ENCODE measurements at places on chromosomes 3 and 15.

DNA sequence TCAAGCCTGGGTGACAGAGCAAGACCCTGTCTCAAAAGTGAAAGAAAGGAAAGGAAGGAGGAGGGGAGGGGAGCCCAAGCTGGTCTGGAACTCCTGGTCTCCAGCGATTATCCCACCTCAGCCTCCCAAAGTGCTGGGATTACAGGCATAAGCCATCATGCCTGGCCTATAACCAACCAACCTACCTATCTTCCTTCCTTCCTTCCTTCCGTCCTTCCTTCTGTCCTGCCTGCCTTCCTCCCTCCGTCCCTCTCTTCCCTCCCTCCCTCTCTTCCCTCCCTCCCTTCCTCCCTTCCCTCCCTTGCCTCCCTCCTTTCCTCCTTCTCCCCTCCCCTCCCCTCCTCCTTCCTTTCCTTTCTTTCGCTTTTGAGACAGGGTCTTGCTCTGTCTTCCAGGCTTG lies 56.7 kb upstream of the HACD2 start:
- DNase-seq = no peak

DNA sequence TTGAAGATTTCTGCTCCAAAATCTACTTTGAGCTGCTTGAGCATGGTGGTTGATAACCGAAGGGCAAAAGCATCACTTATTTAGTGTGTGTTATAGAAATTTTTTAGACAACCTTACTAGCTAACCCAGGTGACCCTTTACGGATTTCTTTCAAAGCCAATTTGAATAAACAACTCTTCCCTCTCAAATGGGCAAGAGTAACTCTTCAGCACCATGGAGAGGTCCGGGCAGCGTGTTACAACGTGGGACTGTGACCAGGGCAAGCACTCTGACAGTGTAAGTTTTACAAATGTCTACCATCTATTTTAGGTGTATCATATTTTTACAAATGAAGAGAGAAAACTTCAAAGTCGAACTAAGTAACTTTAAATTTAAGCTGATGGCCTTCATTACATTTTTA lies 471.8 kb downstream of the MFSD1 start:
- DNase-seq = peak; percentile 43

- DNase-seq = no peak
Measured at GRCh38 chr3:10206166-10206511, 41.4 kb downstream of the IRAK2 start.

- no peak for DNase-seq
Measured at GRCh38 chr3:190562866-190563510, 49.1 kb downstream of the IL1RAP start.

DNA sequence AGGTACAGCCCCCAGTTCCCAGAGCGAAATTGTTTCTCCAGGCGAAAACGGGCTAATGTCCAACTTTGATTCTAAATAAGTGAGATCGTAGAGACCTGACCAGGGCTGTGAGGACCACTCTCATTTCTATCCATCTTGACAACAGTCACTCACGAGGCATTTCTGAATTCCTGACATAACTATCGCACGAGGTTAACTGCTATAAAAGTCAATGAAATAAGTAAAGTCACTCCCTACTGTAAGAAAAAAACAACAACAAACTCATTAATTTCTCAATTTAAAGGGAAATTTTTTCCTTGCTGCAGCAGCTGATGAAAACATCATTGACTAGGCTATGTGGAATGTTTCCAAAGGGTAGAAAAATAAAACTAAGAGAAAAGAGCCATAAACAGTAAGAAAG lies 69.1 kb downstream of the GREM1 start:
- DNase-seq = no peak

DNA sequence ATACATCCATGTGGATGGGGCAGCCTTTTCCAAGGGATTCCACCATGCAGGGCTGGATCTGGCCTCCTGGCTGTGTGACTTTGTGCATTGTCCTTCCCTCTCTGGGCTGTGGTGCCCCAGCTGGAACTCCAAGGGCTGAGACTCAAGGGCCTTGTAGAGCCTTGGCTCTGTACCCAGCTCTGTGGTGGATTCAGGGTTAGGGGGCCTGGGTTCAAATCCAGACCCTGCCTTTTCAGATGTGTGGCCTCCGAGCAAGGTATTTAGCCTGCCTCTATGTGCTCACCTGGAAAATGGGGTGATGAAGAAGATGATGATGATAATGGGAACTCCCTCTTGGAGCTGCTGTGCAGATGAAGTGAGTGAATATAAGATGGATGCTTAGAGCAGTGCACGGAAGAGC lies 161.9 kb downstream of the WNT7A start:
- no peak for DNase-seq

DNA sequence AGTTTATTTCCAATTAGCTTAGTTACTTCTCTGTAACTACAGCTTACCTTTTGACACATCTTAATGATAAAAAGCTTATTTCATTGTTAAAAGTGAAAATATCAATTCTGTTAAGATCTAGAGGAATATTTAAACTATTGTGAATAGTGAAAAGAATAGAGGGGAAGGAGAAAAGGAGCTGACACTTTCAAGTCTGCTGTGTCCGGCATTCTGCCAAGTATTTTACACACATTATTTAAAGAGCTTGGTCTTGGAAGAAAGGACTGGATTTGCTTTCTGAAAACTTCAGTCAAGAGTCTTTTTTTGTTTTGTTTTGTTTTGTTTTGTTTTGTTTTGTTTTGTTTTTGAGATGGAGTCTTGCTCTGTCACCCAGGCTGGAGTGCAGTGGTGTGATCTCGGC lies 34.8 kb downstream of the CCDC80 start:
- no peak for DNase-seq

DNA sequence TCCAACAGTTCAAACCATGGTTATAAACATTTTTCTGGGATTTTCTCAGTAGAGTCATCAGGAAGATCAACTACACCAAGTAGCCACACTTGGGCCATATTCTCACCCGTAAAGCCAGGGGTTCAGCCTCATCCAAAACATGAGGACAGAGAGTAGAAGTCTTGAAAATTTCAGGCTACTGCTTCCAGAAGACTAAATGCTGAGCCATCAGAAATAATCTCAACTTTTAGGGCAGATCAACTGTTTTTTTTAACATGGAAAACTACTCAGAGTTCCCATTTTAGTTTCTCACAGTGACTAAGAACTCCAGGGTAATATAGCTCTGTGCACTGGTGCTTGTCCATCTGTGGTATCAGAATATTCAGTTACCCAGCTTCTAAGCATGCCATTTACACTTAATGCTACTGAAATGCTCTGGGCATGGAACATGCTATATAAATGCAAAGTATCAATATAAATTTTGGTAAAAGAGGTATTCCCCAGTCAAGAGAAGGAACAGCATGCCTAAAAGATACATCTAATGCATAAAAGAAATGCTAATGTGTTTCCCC lies 300.1 kb upstream of the LRRN1 start:
- DNase-seq = no peak

DNA sequence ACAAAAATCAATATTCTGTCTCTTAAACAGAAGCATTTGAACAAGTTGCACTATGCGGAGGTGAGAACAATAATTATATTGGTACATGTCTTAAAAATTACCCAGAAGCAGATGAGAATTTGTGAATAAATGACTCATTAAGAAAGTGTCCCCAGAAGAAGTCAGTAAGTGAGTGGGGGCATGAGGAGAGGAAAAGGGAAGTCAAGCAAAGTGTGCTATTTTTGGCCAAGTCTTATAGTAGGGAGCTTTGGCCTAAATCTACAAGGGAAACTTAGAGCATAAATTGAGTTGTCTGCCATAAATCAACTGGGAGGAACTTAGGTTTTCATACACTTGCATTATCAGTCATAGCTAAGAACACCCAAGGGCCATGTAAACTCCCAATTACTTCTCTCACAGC lies 86.9 kb upstream of the SATB1 start:
- DNase-seq = no peak

- no peak for DNase-seq
Measured at GRCh38 chr3:161372321-161373260, 1.3 kb upstream of the SPTSSB start.

- DNase-seq = peak; percentile 2
Measured at GRCh38 chr3:101340591-101340990, 20.2 kb upstream of the IMPG2 start.

DNA sequence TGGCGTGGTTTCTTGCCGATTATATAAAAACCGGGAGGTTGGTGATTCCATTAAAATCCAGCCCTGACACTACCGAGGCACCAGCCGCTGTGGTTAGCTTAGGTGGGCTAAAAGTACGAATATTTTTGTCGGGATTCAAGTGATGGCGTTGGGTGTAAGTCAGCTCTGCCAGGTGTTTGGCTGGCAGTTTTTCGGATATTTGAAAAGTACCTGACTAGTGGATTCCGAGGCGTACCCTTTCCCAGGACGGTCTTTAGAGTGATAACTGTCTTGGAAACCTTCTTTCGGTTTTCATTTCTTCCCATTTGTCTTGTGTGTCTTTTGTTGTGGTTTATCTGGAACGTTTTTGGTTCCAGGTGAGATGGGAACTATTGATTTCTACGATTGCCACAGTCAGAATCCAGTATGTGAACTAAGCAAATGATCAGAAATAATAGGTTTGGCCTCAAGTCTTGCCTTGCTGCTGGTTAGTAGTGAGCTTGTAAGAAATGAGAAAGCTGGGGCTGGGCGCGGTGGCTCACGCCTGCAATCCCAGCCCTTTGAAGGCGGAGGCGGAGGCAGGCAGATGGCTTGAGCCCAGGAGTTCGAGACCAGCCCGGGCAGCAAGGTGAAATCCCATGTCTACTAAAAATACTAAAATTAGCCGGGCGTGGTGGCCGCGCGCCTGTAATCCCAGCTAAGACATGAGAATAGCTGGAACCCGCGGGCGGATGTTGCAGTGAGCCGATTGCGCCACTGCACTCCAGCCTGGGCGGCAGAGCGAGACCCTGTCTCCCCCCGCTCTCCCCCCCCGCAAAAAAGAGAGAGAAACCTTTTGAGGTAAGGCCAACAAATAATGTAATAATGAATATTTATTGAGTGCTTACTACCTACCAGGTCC lies 1.4 kb downstream of the FYTTD1 start:
- peak; percentile 43 for DNase-seq

DNA sequence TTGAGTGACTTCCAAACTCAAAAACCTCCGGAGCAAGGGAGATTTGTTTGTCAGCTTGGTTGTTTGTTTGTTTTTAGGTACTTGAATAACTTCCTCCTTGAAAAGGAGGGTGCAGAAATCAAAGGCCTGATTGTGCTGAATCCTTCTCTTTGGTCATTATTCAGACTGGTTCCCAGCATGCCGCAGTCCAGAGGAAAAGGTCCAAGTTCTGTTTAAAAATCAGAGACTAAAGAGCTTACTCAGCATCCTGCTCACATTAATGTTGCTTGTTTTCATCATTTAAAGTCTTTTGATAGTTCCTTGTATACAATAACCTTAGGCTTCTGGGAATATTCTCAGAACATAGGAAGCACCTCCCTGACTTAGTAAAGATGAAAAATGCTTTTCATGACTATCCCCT lies 982 bp upstream of the SCG3 start:
- no peak for DNase-seq

- DNase-seq = no peak
Measured at GRCh38 chr3:181630853-181631252, 80.9 kb upstream of the SOX2 start.

- DNase-seq = peak; percentile 86
Measured at GRCh38 chr15:64635499-64636495, 139.6 kb downstream of the RBPMS2 start.

DNA sequence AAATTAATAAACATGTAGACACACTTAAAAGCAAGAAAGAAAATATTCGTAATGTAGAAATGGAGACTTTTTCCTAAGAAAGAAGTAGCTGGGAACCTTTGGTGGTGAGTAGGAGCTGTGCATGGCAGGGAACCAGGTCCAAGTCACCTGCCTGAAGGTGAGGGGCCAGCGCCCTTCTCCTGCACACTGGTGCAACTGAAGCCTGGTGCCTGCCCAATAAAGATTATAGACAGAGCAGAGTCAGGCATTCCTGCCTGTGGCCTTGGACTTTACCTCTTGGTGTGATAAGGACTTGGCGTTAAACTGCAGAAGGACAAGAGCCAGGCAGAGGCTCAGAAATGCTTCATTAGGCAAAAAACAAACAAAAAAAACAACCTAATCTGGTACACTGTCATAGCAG lies 14.2 kb downstream of the CFAP91 start:
- no peak for DNase-seq
